ENCODE measurements at places on chromosomes 11 and 22.

DNA sequence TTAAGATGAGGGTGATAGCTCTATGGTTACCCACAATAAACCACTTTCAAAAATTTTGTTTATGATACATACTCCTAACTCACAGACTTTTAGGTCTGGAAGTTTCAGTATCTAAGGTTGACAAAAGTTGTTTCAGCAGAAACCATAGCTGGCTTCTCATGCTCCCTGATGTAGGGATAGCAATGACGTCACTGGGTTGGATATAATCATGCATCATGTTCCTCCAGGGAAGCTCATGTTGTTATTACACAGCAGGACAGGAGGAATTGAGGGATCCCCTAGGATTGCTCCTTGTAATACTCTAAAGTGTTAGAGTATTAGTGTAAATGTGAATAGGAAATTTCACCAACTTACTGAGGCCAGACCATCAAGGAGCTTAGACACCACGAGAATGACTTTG is 23.6 kb downstream of the APOL3 start:
- no peak for DNase-seq

DNA sequence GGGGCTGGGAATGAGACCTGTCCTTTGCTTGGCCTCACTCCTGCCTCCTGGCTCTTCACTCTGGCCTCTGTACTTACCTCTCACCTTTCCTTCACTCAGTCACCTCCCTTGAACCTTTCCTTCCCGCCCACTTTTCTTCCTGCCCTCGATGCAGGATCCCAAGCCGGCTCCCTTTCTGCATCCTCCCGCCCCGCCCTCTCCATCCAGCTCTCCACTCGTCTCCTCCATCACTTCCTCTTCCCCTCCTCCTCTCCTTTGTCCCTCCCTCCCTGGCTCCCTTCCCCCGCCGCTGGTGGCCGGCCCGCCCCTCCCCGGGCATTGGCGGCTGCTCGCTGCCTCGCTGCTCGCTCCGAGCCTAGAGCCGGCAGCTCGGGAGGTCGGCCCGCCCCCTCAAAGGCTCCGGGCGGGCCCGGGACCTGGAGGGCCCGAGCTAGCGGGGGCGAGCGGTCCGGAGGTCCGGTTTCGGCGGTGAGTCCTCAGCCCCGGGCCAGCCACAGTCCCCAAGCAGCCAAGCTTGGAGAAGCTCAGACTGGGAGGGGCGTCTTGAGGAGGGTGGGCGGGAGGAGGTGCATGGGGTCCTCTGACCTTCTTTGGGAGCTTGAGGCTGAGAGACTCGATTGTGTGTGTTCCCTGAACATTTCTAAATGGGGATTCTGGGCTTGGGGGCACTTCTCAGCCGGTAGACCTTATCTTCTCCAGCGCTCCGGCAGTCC is 13.8 kb downstream of the PHLDB1 start:
- DNase-seq = no peak

DNA sequence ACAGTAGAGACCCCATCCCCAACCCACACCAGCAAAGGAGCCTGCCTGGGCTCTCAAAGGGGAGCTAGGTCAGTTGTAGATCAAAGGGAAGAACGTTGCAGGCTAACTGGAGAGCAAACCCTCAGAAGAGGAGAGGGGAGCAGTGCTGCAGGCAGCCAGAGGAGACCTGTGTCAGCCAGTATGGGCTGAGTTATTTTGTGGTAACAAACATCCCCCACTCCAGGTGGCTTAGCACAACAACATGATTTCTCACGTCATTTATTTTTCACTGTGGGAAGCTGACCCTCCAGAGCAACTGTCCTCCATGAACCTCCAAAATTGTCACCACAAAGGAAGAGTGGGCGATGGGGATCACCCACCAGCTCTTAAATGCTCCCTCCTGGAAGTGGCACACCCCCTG is 19.8 kb upstream of the SHANK2 start:
- DNase-seq = no peak

DNA sequence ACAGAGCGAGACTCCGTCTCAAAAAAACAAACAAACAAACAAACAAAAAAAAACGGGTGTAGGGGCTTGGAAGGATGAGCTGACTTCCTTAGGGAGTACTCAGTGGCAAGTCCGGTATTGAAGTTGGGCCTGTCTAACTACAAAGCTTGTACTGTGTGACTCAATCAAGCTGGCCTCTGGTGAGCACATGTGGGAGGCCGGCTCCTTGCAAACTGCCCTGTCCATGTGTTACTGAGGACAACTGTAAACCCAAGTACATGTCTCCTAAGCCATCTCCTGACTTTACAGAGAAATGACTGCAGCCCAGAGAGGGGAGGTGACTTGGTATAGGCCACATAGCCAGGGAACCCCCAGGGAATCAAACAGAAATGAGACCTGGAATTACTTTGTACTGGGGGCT is 11.6 kb downstream of the RIBC2 start:
- no peak for DNase-seq

GRCh38 chr11:77035580-77035979 is 1.4 kb downstream of the B3GNT6 start:
- no peak for DNase-seq

DNA sequence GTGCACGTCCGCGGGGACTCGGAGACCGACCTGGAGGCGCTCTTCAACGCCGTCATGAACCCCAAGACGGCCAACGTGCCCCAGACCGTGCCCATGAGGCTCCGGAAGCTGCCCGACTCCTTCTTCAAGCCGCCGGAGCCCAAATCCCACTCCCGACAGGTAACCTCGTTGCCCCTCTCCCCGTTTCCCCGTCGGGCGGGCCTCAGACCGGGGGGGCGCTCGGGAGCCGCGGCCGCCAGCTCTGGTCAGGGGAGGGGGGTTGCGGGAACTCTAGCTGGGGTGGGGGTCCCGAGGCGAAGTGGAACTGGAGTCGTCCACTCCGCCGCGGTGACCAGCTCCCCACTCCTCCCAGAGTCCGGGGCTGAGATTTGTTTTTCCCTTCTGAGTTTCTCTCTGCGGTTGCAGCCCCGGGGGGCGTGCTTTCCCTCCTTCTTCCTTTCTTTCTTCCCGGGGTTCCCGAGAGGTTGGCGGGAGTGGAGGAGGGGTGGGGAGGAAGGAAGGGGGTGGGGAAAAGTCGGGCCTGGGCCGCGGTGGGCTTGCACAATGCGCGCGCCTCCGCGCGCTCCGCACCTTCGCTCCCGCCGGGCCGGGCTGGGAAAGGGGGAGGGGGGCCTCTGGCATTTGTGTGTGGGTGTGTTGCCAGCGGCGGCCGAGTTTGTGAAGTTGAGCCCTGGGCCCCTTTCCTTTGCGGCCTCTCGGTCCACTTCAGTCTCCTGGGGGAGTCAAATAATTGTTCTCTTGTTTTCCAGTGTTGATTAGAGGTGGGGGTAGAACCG is 952 bp downstream of the YAP1 start:
- DNase-seq = no peak

DNA sequence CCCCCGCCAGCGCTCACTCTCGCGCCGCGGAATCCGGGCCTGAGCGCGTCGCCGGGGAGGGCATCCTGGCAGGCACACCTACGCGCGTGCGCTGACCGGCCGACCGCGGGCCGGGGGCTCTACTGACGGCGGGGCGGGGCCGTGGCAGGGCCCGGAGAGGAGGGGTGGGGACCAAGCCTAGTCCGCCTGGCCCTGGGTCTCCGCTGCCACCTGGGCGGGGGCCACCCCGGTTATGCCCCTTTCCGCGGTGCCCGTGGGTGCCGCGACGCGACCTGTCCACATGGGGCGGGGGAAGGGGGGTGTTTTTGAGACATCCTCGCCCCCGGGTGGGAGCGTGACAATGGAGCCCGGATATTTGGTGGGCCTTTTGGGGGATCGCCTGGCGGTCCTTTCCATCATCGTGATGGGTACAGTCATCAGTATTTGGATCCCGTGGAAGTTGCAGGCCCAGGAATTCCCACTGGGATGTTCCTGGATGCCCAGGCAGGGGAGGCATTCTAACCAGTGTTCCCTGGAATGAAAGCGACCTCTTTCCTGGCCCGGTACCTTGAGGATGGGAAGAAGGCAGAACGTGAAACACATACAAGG is 2.2 kb downstream of the NCAM1 start:
- DNase-seq = no peak

- DNase-seq = no peak
Observed at GRCh38 chr11:117479372-117479771, 151.7 kb downstream of the CEP164 start.

GRCh38 chr22:22943521-22944267 is 56.1 kb downstream of the IGLL5 start:
- DNase-seq = no peak

- DNase-seq = no peak
Observed at GRCh38 chr11:10118865-10119264, 175.2 kb downstream of the SBF2 start.

- DNase-seq = no peak
Observed at GRCh38 chr11:27456795-27457329, 15.7 kb downstream of the LGR4 start.

DNA sequence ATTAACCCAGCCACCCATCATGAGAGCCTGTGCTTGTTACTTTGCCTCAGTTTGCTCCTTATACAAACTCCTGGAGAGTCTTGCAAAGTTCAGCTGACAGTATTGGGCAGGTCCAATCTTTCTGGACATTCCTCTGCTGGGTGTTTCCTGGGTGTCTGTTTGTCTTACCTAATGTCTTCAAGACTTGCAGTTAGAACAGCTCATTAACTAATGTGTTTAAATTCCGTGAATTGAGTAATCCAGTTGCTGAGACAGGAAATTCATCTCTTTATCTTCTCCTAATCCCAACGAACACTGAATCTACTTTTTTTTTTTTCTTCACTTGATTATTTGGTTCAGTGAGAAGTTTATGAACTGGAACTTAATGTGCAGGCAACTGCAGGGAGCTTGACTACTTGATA is 20.6 kb downstream of the BCO2 start:
- no peak for DNase-seq

DNA sequence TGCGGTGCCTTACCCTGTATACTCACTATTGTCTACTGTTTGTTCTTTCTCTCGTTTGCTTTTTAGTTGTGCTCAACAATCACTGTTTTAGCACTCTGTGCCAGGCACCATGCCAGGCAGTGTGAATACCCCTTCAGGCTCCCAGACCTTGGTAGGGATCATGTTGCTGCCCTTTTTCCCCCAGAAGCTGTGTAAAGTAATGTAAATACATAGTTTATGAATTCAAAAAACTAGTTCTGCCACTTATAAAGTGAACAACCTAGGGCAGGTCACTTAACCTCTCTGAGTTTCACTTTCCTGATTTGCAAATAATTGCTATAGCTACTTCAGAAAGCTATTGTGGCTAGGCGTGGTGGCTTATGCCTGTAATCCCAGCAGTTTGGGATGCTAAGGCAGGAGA is 81.0 kb upstream of the CTSC start:
- DNase-seq = no peak

- DNase-seq = no peak
Observed at GRCh38 chr11:115503083-115503885, 931 bp downstream of the CADM1 start.

- no peak for DNase-seq
Observed at GRCh38 chr22:28544431-28544868, 135.2 kb downstream of the TTC28 start.

DNA sequence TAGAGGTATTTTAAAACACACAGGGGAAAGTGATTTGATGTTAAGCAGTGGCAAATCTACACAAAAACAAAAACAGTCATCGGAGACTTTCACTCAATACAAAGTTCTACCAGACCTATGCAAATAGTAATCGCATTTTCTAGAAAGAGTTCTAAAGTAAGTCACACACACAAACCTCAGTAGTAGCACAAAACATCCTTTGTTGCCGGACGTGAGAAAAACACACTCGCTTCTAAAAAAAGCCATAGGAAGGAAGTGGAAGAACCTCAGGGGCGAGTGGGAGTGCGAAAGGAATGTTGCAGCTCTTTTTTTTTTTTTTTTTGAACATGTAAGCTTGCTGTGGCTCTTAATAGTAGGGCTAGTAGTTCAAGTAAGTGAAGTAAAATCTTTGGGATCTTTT is 88.9 kb downstream of the MAML2 start:
- DNase-seq = no peak

- DNase-seq = no peak
Observed at GRCh38 chr11:131685206-131685605, 314.8 kb downstream of the NTM start.

- no peak for DNase-seq
Observed at GRCh38 chr11:80748207-80748925, 1307.5 kb upstream of the TENM4 start.

GRCh38 chr11:111623527-111624030 is 21.3 kb downstream of the SIK2 start:
- no peak for DNase-seq

DNA sequence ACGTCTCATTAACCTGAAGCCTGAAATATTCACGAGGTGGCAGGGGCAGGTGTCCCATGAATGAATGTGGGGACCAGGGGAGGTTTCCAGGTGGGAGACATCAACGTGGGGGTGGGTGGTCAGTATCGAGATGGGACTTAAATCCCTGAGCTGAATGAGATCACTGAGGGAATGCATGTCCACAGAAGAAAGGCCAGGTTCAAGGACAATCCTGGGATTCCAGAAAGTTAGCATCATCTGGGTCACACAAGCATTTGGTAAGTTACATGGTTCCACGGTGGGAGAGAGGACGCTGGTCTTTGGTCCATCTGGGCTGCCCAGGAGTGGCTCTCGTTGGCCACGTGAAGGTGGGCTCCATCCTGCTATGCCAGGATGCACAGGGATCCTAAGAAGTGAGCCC is 22.7 kb upstream of the CCND1 start:
- DNase-seq = no peak

DNA sequence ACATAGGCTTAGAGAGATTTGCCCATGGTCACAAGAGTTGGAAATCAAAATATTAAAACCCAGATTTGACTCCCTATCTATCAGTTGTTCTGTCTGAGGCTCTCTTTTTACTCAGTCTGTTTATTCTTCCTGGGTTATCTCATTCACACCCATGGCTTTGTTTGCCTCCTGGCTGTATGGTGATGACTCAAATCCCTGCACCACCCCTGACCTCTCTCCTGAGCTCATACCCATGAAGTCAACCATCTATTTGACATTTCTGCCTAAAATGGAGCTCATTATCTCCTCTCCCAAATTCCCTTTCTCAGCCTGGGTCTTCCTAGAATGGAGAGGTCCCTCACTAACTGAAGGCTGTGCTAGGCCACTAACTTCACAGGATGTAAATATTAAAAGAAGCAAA is 27.8 kb upstream of the CCDC134 start:
- DNase-seq = no peak

GRCh38 chr11:6875761-6876160 is 664 bp upstream of the OR10A4 start:
- no peak for DNase-seq

- no peak for DNase-seq
Observed at GRCh38 chr22:46830841-46831240, 68.4 kb downstream of the TBC1D22A start.

GRCh38 chr11:10351765-10352641 is 47.1 kb downstream of the ADM start:
- DNase-seq = no peak

Measured in stimulated activated CD4-positive, alpha-beta T cell treated with anti-CD3 and anti-CD28 coated beads, Interleukin-1b, Interleukin-23, amount 100 ng/mL, for 1 hour (primary cell).